ENCODE measurements at places on chromosomes 16 and 17. TPM values are rescaled to one million over a fixed set of nuclear protein-coding genes. Genes with fewer than 3 reads are reported as not detected.

GRCh38 chr17:12445331-12445730 is 220.4 kb upstream of the MYOCD start:
- no peaks in the 10 kb centered on the region for H3K36me3 ChIP-seq
- DNase-seq, result no peak
- H3K4me3 ChIP-seq, result no peak overlapping the region
- H3K27me3 ChIP-seq, result no peaks in the 10 kb centered on the region

PLCD3 gene
- 18.0 TPM for total RNA-seq

- no peak overlapping the region for H3K27ac ChIP-seq
- H3K36me3 ChIP-seq, result no peaks in the 10 kb centered on the region
Measured at GRCh38 chr17:82281502-82282238, 8.2 kb upstream of the CSNK1D start.

- no peaks in the 10 kb centered on the region for H3K36me3 ChIP-seq
- no peak for DNase-seq
- H3K4me1 ChIP-seq, result peaks cover 7% of the 10 kb centered on the region
- H3K4me3 ChIP-seq, result no peak overlapping the region
- peaks cover 9% of the 10 kb centered on the region for H3K27me3 ChIP-seq
- H3K27ac ChIP-seq, result no peak overlapping the region
Measured at GRCh38 chr16:31568577-31569359, 41.1 kb downstream of the AHSP start.

OR1D2 gene
- total RNA-seq, result not detected

GRCh38 chr16:76386784-76387183 is 109.6 kb downstream of the CNTNAP4 start:
- H3K36me3 ChIP-seq, result no peaks in the 10 kb centered on the region
- H3K4me3 ChIP-seq, result no peak overlapping the region
- H3K27me3 ChIP-seq, result no peaks in the 10 kb centered on the region
- no peaks in the 10 kb centered on the region for H3K4me1 ChIP-seq

DNA sequence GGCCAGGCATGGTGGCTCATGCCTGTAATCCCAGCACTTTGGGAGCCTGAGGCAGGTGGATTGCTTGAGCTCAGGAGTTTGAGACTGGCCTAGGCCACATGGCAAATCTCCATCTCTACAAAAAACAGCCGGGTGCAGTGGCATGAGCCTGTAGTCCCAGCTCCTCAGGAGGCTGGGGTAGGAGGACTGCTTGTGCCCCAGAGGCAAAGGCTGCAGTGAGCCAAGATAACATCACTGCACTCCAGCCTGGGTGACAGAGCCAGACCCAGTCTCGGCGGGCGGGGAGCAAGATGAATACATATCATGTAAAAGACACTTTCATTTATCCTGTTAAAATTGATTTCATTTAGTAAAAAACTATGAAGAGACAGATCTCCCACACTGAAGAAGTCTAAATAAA is 54.6 kb downstream of the CREBBP start:
- peaks cover 58% of the 10 kb centered on the region for H3K4me1 ChIP-seq
- DNase-seq, result no peak
- H3K36me3 ChIP-seq, result no peaks in the 10 kb centered on the region
- no peaks in the 10 kb centered on the region for H3K27me3 ChIP-seq
- no peak overlapping the region for H3K4me3 ChIP-seq
- H3K27ac ChIP-seq, result no peak overlapping the region

DNA sequence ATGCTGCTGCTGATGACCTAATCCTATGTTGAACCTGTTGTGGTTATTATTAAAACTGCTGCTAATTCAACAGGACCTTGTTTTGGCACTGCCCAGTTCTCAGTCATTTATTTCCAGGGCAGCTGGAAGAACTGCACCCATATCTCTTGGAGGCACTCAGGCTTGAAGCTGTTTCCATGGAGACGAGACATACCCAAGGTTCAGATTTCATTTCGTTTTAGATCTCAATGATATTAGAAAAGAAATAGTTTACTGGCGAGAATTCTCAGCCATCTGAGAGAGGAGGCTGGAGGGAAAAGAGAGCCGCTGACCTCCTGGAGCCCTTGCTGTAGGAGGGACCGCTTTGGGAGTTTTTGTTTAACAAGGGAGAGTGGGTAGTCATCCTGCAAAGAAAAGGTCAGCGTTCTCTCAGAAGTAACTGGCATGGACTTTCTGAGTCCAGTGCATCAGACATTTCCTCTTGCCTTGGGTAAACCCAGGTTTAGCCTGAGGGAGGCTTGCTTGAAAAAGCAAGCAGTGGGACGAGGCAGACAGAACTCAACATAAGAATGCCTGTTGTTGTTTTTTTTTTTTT is 75.4 kb downstream of the YPEL2 start:
- no peaks in the 10 kb centered on the region for H3K27me3 ChIP-seq
- H3K36me3 ChIP-seq, result no peaks in the 10 kb centered on the region
- H3K27ac ChIP-seq, result peak overlapping the region; percentile 85
- peak; percentile 77 for DNase-seq
- peaks cover 30% of the 10 kb centered on the region for H3K4me1 ChIP-seq

DNA sequence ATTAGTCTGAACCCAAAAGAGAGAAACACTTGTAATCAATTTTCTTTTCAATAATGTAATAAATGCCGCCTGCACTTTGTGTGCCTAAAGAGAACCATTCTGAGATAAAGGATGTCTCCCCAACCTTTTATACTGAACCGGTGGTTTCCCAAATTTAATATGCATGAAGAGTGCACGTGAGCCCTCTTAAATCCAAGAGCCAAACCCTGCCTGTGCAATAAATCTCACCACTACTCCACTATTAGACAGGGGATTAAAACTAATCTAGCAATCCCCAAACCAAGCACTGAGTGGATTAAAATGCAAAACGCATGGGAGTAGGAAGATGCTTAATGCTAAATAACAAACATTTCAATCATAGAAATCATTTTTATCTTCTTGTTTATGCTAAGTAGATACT is 351.0 kb upstream of the PSMD7 start:
- no peak overlapping the region for H3K4me3 ChIP-seq
- no peaks in the 10 kb centered on the region for H3K4me1 ChIP-seq
- no peak for DNase-seq
- H3K27ac ChIP-seq, result no peak overlapping the region
- no peaks in the 10 kb centered on the region for H3K27me3 ChIP-seq

DNA sequence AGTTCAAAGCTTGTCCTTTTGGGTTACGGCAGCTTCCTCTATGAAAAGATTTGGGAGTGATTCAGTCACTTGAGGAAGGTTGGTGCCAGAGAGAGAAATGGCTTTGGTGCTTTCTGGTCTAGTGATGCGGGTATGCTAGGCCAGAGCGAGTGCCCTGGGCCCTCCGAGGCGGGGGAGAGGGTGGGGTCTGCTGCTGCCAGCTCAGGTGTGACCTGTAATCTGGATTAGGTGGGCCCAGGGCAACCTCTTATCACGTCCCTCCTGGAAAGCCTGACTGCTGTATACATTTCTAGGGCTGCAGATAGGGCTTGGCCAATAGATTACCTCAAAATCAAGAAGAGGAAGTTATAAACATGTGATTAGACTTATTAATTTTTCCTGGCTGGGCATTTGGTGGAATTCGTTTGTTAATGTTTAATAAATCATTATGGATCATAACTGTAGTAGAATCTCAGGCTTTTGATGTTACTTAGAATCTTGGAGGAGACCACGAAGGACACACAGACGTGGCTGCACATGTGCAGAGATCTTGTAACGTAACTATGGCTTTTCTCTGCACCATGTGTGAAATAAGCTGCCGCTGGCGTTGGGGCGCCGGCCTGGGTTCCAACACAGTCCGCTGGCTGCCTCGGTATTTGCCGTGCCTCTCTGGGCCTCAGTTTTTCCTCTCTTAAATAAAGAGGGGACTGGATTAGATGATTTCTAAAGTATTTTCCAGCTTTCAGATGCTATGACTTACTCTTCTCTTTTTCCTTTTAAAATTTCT is 1.2 kb downstream of the IRF8 start:
- no peaks in the 10 kb centered on the region for H3K36me3 ChIP-seq
- H3K4me1 ChIP-seq, result peaks cover 7% of the 10 kb centered on the region
- no peak for DNase-seq
- no peak overlapping the region for H3K4me3 ChIP-seq

KLHDC4 gene
- 31.3 TPM for total RNA-seq

GRCh38 chr16:35404273-35404672 is 1944.9 kb downstream of the TP53TG3F start:
- H3K36me3 ChIP-seq, result no peaks in the 10 kb centered on the region
- no peaks in the 10 kb centered on the region for H3K27me3 ChIP-seq
- DNase-seq, result no peak
- H3K27ac ChIP-seq, result no peak overlapping the region

- DNase-seq, result no peak
- H3K4me1 ChIP-seq, result no peaks in the 10 kb centered on the region
- H3K4me3 ChIP-seq, result no peak overlapping the region
- no peaks in the 10 kb centered on the region for H3K36me3 ChIP-seq
Measured at GRCh38 chr16:5447734-5448133, 350.1 kb upstream of the EEF2KMT start.

DNA sequence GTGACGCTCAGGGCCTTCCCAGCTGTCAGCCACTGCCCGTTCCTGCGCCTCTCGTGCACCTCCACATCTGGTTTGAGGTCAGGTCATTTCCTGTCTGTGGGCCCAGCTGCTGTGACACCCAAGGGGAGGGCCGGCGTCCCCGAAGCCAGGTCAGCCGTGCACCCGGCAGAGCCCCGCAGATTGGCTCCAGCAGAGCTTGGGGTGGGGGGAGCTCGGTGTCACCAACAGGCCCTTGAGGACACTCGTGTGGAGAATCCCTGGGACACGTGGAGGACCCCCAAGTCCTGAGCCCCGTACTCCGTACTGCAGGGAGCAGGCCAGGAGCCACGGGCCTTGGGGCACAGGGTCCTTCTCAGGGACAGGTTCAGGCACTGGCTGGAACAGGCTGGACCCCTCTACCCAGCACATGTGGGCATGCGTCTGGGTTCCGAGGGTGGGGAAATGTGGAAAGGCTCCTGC is 4.8 kb downstream of the SPATA2L start:
- H3K27me3 ChIP-seq, result no peaks in the 10 kb centered on the region
- H3K4me1 ChIP-seq, result peaks cover 15% of the 10 kb centered on the region
- H3K27ac ChIP-seq, result no peak overlapping the region
- H3K36me3 ChIP-seq, result peaks cover 28% of the 10 kb centered on the region
- H3K4me3 ChIP-seq, result no peak overlapping the region

Data from thyroid gland (tissue), 4 donors.